ENCODE measurements at places on chromosomes 12 and 14. TPM values are rescaled to one million over a fixed set of nuclear protein-coding genes. Genes with fewer than 3 reads are reported as not detected.

DNA sequence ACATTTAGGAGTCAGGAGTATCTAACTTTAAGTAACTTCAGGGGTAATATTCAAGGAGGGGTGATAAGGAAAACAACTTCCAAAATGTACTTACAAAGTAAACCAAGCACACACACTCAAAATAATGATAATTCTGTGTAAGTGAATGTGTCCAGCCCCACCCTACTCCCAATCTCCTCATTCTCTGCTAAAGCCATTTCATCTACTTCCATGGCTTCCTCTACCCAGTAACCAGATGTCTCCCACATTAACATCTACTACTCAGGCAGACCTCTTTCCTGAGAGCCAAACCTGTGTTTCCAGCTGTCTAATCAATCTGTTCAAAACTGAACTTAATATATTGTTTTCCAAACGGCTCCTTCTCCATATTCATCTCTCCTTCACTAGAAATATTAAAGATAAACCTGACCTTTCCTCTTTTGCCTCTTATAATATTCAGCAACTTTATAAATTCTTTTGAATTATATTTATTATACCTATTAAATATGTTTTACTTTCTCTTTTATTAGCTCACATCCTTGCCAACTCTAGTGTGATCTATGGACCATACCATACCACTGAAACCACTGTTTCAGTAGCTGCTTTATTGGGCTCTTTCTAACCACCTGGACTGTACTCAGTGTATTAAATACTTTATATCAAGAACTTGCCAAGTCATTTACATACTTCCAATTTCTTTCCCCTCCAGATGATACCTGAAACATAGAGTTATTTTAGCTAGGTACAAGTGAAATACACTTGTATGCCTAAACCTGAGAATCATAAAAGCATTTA, 170.7 kb downstream of the PPFIA2 start:
- no peak for DNase-seq
- no peaks in the 10 kb centered on the region for H3K27me3 ChIP-seq
- no peak overlapping the region for H3K27ac ChIP-seq
- H3K4me1 ChIP-seq: no peaks in the 10 kb centered on the region
- H3K36me3 ChIP-seq: no peaks in the 10 kb centered on the region
- H3K4me3 ChIP-seq: no peak overlapping the region

DNA sequence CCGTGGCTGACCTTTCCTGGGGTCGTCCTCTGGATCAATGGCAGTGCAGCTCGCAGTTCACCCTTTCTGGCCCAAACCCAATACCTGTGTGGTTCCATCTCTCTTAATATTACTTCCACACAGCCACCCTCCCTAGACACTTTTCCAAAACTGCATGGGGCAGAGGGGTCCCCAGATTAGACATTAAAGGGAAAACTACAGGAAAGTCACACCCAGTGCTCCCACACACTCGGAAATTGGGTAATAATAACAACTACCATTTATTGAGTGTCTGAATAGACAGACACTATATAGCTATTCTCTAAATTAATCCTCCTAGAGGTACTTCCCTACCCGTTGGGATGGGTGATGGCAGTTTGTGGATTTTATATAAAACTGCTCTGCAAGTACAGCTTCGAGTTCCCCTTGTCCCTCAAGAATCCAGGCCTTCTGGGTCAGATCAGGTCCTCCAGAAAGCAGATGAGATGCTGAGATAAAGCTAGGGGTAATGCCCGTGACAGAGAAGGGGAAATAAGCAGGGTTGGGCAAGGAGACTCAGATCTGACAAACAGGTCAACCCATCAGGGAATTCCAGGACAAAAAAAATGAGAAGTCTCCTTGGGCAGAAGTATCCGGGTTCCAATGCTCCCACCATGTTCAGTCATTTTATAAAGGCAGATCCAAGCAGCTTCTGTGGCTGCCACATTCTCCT, 795 bp upstream of the PXN start:
- no peak for DNase-seq
- H3K4me3 ChIP-seq: no peak overlapping the region
- H3K27me3 ChIP-seq: no peaks in the 10 kb centered on the region
- H3K4me1 ChIP-seq: peaks cover 21% of the 10 kb centered on the region
- no peaks in the 10 kb centered on the region for H3K36me3 ChIP-seq
- H3K27ac ChIP-seq: no peak overlapping the region

GRCh38 chr14:44165286-44165685, 341.8 kb downstream of the FSCB start:
- no peaks in the 10 kb centered on the region for H3K4me1 ChIP-seq
- H3K4me3 ChIP-seq: no peak overlapping the region
- DNase-seq: no peak
- H3K27me3 ChIP-seq: no peaks in the 10 kb centered on the region
- no peak overlapping the region for H3K27ac ChIP-seq

The TAS2R42 gene
- not detected for polyA plus RNA-seq

The NKX2-8 gene
- polyA plus RNA-seq: not detected
